ENCODE measurements at places on chromosomes 11 and 22.

DNA sequence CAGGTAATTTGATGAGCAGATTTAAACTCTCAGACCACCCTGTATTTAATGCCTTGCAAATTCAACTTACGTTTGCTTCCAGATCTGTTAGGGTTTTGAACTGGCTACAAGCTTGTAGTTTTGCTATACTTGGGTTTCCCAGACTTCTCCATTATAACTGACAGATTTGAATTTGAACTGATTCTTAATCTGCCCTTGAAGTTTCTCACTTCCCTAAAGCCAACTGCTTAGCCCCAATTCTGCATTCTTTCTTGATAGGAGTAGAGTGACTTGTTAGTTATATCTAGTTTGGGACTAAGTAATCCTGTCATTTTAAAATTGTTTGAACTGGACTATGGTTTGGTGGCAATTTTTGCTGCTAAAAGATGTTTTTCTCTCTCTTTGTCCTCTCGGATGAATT, 9.7 kb downstream of the LAYN start:
- peaks cover 4% of the 10 kb centered on the region for H3K36me3 ChIP-seq
- H3K27me3 ChIP-seq = no peaks in the 10 kb centered on the region
- no peak overlapping the region for H3K27ac ChIP-seq
- no peak for DNase-seq

DNA sequence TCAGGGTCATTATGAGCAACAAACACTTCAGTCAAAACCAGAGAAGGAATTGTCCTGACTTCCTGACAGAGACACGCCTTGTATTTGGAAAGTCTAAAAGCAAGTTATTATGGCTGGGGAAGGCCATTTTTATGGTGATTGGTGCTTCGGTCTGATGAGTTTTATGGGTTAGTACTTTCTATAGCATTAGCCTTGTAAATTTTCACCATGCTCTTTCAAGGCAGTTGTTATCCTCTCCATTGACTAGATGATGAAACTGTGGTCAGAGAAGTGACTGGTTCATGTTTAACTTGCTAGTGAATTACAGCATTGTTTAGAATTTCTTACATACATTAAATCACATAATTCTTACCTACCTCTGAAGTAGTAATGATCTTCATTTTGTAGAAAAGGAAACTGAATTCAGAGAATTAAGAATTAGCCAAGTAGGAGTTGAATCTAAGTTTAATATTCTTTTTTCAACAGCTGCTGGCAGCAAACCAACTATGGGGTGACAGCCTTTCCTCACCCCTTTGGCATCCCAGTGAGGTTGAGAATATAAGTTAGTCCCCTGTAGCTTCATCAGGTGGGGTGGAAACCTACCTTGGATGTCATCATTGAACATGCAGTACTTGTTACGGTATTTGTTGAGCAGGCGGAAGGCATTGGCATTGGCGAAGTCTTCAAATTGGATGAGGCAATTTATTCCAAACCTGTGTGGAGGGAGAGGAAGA, 90.0 kb downstream of the CCDC81 start:
- peaks cover 6% of the 10 kb centered on the region for H3K36me3 ChIP-seq
- no peak overlapping the region for H3K27ac ChIP-seq
- no peaks in the 10 kb centered on the region for H3K27me3 ChIP-seq
- H3K4me3 ChIP-seq = no peak overlapping the region
- no peaks in the 10 kb centered on the region for H3K4me1 ChIP-seq

GRCh38 chr11:80024119-80024518, 583.3 kb upstream of the TENM4 start:
- peak; percentile 26 for DNase-seq
- no peaks in the 10 kb centered on the region for H3K27me3 ChIP-seq
- H3K4me1 ChIP-seq = no peaks in the 10 kb centered on the region
- no peaks in the 10 kb centered on the region for H3K36me3 ChIP-seq
- no peak overlapping the region for H3K4me3 ChIP-seq

GRCh38 chr22:33076343-33076742, 18.2 kb upstream of the SYN3 start:
- H3K27ac ChIP-seq = no peak overlapping the region
- no peak overlapping the region for H3K4me3 ChIP-seq

GRCh38 chr22:49756676-49757075, 71.0 kb downstream of the BRD1 start:
- no peaks in the 10 kb centered on the region for H3K36me3 ChIP-seq
- DNase-seq = no peak
- no peaks in the 10 kb centered on the region for H3K27me3 ChIP-seq
- no peak overlapping the region for H3K27ac ChIP-seq

DNA sequence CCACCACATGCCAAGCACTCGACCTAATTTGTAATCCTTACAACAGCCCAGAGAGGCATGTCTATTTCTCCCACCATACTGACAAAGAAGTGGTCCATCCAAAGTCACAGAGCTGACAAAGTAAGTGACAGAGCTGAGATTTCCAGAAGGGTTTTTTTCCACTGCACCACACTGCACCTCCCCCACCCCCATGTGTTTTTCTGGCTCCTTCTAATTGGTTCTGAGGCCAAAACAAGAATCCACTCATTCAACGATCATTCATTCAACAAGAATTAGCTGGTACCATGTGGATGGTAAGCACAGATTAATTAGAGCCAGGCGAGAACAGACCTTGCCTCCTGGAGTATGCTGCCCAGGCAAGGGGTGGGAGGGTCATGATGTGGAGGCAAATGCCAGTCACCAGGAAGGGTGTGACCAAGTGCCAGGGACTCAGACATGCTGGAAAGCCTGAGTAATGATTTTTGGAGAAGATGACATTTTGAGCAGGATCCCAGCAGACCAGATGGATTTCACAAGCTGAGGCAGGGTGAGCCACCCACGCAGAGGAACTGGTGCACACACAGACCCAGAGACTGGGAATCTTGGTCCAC, 14.9 kb upstream of the PRG2 start:
- no peaks in the 10 kb centered on the region for H3K4me1 ChIP-seq
- H3K27me3 ChIP-seq = no peaks in the 10 kb centered on the region
- no peak overlapping the region for H3K27ac ChIP-seq
- no peak overlapping the region for H3K4me3 ChIP-seq
- peaks cover 35% of the 10 kb centered on the region for H3K36me3 ChIP-seq

DNA sequence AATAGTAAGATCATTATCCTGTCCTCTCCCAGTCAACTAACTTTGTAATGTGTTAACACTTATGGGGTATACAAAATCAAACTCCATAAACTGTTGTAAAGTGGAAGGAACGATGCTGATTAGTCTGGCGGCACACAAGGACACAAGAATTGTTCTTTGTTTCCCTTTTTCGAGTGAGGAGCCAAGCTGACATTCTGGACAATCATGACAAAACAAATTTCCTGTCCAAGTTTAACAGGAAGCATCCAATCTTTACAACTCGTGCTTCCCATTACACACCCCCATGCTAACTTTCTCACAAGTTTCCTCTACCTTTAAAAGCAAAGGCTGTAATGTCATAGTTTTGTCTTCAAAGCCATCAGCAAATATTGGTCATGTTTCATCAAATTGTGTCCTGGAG, 20.4 kb upstream of the LDLRAD3 start:
- no peak overlapping the region for H3K27ac ChIP-seq
- peaks cover 11% of the 10 kb centered on the region for H3K4me1 ChIP-seq
- H3K36me3 ChIP-seq = no peaks in the 10 kb centered on the region
- no peaks in the 10 kb centered on the region for H3K27me3 ChIP-seq

DNA sequence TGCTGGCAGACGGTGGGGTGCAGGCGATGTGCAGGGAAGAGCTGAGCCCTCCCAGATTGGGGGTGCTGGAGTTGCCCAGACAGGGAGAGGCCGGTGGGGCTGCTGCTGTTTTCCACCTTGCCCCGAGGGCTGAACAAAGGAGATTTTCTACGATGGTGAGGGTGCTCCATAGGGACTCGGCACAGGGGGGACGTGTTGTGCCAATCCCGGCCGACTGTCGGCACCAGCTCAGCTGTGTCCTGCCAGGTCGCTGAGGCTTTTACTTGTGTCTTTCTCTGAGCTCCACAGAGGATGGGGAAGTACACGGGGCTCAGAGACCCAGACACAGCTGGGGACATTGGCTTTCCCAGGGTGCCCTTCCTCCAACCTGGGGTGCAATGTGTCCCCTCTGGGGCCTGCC, 816.8 kb downstream of the BRD1 start:
- no peaks in the 10 kb centered on the region for H3K36me3 ChIP-seq
- H3K4me1 ChIP-seq = no peaks in the 10 kb centered on the region
- DNase-seq = no peak
- no peaks in the 10 kb centered on the region for H3K27me3 ChIP-seq

GRCh38 chr11:32838505-32839274, 9.0 kb downstream of the PRRG4 start:
- H3K27me3 ChIP-seq = no peaks in the 10 kb centered on the region
- DNase-seq = no peak
- H3K4me3 ChIP-seq = no peak overlapping the region
- H3K27ac ChIP-seq = no peak overlapping the region

DNA sequence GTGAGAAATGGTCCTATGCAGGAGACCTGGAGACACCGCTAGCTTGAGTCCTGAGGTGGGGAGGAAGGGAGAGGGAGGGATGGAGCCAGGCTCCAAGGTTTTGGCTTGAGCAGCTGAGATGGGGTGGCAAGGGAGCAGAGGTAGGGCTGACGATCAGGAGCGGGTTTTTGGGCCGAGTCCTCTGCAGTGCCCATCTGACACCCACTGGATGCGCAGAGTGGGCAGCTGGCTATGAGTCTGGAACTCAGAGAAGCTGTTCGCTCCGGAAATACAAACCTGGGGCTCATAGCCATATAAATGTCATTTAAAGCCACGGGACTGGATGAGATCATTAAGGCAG, 453 bp upstream of the MAFF start:
- H3K36me3 ChIP-seq = no peaks in the 10 kb centered on the region
- peaks cover 42% of the 10 kb centered on the region for H3K4me1 ChIP-seq

DNA sequence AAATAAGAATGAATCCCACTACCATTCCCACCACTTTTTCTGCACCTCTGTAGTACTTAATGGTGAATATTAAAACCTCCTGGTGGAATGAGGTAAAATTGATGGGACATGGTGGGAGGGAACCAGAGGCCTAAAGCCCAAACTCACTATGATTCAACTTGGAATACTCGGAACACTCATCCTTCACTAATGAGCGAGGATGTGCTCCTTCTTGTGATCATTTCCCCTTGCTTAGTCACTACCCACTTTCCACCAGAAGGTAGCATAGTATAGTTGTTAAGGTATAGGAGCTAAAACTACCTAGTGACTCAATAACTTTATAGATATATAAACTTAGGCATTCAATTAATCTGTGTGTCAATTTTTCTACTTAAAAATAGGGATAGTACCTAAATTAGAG, 728.9 kb downstream of the OPCML start:
- no peaks in the 10 kb centered on the region for H3K27me3 ChIP-seq
- no peaks in the 10 kb centered on the region for H3K36me3 ChIP-seq
- no peak overlapping the region for H3K4me3 ChIP-seq
- H3K27ac ChIP-seq = no peak overlapping the region

DNA sequence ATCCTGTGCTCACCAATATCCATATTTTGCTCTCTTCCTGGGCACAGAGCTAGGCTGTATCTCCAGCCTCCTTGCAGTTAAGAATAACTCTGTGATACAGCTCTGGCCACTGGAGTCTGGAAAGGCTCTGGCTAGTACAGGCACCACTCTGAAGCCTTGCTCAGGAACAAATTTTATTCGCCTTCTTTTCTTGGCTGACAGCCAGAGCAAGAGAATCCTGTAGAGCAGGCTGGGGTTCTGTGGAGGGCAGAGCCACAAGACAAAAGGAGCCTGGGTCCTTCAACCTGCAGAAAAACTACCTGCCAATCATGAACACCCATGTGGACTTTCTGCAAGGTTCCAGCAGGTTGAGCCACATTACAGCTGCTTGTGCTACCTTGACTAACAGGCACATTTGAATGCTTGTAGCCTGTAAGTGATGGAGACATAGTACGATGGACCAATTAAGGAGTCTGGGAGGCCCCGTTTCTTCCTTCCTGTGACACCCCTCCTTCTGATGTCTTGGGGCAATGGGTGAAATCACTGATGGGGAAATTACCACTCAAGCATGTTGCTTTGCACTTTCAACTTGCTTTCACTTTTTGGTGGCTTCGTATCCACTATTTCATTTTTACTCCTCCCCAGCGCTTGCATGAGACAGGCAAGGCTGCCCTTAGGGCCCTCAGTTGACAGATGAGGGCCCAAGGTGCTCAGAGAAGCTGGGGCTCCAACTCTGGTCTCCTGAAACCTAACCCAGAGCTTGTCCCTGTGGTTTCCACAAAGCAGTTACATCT, 267.2 kb upstream of the SYN3 start:
- H3K36me3 ChIP-seq = peaks cover 5% of the 10 kb centered on the region
- no peaks in the 10 kb centered on the region for H3K4me1 ChIP-seq
- no peaks in the 10 kb centered on the region for H3K27me3 ChIP-seq
- H3K27ac ChIP-seq = no peak overlapping the region
- DNase-seq = peak; percentile 20

GRCh38 chr22:21694394-21694793, 28.6 kb downstream of the PPIL2 start:
- no peak overlapping the region for H3K4me3 ChIP-seq
- peaks cover 16% of the 10 kb centered on the region for H3K4me1 ChIP-seq
- no peaks in the 10 kb centered on the region for H3K27me3 ChIP-seq
- H3K27ac ChIP-seq = no peak overlapping the region

GRCh38 chr11:120881596-120881995, 142.3 kb upstream of the TBCEL start:
- DNase-seq = no peak
- no peaks in the 10 kb centered on the region for H3K36me3 ChIP-seq
- H3K27me3 ChIP-seq = no peaks in the 10 kb centered on the region

- peaks cover 54% of the 10 kb centered on the region for H3K4me1 ChIP-seq
- H3K27ac ChIP-seq = peak overlapping the region; percentile 17
- DNase-seq = no peak
- no peaks in the 10 kb centered on the region for H3K27me3 ChIP-seq
These were observed 11.5 kb upstream of the NAP1L4 start for GRCh38 chr11:3003396-3004231.

DNA sequence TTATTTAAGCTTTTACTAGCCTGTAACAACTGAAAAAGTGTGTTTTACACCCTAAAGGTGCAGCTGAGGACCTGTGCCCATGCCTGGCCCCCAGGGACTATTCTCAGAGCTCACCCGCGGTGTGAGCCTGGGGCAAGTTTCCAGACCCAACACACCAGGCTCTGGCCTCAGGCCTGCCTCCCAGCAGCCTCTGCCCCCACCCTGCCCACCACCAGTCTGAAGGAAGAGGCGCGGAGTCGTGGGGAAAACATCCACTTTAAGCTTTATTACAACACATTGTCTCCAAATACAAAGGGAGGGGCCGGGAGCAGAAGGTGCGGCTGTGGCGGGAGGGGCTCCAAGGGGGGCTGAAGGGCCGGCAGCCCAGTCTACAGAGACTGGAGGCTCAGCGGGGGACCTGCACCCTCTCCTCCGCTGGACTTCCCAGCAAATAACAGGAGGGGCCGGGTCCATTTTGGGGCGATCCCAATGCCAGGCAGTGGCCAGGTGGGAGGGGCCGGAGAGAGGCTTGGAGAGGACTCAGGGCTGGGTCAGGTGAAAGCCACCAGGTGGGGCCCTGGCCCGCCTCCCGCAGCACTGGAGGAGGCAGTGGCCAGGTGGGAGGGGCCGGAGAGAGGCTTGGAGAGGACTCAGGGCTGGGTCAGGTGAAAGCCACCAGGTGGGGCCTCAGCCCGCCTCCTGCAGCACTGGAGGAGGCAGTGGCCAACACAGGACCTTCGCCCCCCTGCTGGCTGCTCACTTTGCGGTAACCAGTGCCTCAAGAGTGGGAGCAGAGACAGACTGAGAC, 18.1 kb downstream of the DUSP8 start:
- H3K27me3 ChIP-seq = peaks cover 48% of the 10 kb centered on the region
- peaks cover 7% of the 10 kb centered on the region for H3K36me3 ChIP-seq
- H3K27ac ChIP-seq = peak overlapping the region; percentile 8
- peak; percentile 78 for DNase-seq
- H3K4me1 ChIP-seq = peaks cover 46% of the 10 kb centered on the region
- H3K4me3 ChIP-seq = no peak overlapping the region

- H3K4me3 ChIP-seq = no peak overlapping the region
- no peaks in the 10 kb centered on the region for H3K36me3 ChIP-seq
- no peaks in the 10 kb centered on the region for H3K4me1 ChIP-seq
- no peak for DNase-seq
- no peaks in the 10 kb centered on the region for H3K27me3 ChIP-seq
These were observed 51.4 kb downstream of the SHISAL1 start for GRCh38 chr22:44261164-44261860.
